Amygdala (tissue), 56 donors: ENCODE measurements at places on chromosomes 4 and X.

DNA sequence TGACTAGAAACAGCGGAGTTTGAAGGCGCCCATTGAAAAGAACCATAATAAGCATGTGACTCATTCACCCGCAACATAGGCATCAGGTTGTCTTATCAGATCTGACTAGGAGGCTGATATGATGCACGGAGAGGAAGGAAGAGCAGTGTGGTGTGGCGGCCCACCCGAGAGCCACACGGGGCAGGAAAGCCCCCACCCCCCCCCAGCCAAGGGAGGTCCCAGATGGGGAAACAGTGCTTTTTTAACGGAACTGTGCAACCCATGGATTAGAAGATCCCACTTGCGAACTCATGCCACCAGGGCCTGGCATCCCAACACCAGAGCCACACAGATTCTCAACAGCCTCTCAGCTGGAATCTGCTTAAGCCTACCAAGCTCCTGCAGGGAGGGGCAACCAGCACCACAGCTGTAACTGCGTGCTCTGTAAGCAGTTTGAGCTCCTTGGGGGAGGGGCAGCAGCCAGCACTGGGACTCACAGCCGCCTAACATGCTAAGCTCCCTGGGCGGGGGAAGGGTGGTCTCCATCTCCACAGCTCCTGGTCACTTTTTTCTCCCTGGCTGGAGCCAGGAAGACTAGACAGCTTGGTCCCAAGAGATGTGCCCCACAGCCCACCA, 466.2 kb downstream of the PDGFC start:
- DNase-seq = no peak

DNA sequence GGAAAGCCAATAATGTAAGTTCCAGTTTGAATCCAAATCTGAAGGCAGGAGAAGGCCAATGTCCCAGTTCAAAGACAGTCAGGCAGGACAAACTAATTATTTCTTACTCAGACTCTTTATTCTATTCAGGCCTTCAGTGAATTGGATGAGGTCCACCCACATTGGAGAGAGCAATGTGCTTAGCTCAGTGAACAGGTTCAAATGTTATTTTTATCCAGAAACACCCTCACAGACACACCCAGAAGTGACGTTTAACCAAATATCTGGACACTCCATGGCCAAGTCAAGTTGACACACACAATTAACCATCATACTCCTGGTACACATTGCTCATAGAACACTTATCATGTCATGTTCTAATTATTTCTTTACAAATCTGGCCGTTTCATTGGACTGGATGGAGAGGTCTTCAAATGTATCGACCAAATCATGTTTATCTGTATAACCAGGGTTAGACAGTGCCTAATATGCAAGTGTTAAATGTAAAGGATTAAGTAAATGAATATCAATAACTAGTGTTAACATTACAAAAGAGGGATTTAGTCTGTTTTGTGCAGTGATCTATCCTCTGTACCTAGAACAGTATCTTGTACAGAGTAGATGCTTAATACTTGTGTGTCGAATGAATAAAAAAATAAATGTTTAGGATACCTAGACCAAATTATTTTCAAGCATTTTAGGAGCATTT, 27.1 kb upstream of the XK start:
- DNase-seq = no peak

GRCh38 chrX:12269484-12269883, 131.2 kb downstream of the FRMPD4 start:
- DNase-seq = no peak

DNA sequence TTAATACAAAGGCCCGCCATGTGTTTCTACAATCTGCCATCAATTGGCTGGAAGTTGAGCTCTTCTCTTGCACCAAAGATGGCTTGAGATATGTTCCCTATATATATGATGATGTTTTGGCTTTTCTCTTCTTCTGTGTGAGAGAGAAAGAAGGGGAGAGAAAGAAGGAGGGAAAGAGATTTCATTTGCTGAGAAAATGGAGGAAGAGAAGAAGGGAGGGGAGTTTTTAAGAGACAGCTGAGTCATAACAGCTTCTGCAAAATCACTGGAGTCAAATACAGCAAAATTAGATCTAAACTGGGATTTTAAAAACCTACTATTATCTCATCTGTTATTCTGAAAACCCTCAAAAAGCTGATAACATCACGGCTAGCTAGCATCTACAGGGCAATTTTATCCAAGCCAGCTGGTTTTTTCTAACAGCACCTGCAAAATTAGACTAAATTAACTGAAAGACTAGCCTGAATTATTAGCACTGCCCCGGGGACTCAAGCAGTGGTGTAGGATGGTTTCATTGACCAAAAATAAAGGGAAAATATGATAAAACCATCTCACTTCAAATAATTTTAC, 647.6 kb upstream of the ACTRT1 start:
- no peak for DNase-seq

- no peak for DNase-seq
Observed at GRCh38 chrX:31440546-31440945, 368.7 kb upstream of the FTHL17 start.

GRCh38 chr4:104394406-104395167, 100.1 kb downstream of the CXXC4 start:
- DNase-seq = peak; percentile 50

- DNase-seq = no peak
Observed at GRCh38 chr4:115515772-115516171, 402.4 kb upstream of the NDST4 start.

GRCh38 chr4:69876071-69876470, 16.1 kb upstream of the SULT1E1 start:
- DNase-seq = no peak

DNA sequence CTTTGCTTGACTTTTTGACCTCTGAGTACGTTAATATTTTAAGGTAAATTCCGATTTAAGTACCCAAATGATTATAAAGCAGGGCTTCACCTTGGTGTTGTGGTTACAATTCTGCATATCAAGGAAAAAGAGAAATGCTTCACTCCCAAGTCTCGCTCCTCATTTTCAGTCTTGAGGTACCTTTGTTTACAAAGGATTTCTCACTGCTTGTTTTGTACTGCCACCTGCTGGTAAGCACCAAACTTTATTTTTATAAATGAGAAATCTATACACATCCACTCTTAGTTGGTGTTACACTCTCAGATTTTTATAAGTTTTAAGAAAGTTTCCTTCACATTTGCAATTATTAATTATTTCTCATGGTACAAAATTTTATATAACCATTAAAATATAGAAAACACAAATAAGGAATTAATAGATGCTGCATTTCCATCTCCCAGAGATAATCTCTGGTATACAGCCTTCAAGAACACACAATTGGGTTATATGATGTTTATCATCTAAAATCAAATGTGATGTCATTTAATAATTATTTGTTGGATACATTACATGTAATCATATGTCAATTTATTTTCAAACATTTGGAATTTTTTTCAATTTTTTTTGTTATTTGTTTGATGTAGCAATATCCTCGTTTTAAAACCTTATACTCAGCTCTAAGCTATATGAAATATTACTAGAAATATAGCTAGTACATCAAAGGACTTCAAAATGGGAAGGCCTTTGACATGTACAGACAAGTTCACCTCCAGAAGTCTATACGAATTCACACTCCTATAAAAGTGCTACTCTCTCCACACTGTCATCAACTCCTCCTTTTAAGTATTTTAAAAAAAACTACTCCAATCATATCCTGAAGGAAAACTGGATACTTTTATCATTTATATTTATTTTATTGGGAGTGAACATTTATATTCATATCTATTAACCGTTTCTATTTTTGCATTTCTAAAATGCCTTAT, 179.9 kb downstream of the KCNIP4 start:
- DNase-seq = no peak

DNA sequence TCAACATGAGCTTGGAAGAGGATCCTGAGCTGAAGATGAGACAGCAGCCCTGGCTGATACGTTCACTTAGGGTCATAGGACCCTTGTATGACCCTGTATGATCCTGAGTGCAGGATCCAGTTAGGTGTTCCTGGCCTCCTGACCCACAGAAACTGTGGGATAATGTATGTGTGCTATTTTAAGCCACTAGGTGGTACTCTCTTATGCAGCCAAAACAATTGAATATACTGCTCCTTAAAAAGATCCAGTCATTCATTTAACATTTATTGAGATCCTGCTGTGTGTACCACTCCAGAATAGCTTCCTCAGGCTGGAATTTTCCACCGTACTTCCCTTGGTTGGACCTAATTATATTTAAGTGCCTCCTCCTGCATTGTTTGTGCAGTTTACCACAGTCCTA, 167.1 kb downstream of the AMELX start:
- no peak for DNase-seq

- no peak for DNase-seq
Observed at GRCh38 chr4:915041-915474, 17.1 kb downstream of the GAK start.

GRCh38 chrX:83416273-83416672, 91.8 kb upstream of the POU3F4 start:
- no peak for DNase-seq

DNA sequence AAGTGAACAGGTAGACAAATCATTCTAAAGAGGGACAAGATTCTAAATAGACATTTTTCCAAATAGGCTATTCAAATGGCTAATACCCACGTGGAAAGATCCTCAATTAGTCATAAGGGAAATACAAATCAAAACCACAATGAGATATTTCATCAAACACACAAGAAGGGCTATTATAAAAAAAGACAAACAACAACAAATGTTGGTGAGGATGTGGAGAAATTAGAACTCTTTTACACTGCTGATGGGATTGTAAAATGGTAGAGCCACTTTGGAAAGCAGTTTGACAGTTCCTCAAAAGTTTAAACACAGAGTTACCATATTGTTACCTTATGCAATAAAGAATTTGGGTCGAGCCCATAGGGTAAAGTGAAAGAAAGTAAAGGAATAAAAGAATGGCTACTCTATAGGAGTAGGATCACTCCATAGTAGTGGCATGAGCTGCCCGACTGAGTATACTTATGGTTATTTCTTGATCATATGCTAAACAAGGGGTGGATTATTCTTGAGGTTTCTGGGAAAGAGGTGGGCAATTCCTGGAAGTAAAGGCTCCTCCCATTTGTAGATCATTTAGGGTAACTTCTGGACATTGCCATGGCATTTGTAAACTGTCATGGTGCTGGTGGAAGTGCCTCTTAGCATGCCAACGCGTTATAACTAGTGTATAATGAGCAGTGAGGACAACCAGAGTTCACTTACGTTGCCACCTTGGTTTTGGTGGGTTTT, 58.9 kb upstream of the FAM9C start:
- no peak for DNase-seq

GRCh38 chrX:24242649-24243175, 71.2 kb downstream of the SUPT20HL2 start:
- DNase-seq = no peak

DNA sequence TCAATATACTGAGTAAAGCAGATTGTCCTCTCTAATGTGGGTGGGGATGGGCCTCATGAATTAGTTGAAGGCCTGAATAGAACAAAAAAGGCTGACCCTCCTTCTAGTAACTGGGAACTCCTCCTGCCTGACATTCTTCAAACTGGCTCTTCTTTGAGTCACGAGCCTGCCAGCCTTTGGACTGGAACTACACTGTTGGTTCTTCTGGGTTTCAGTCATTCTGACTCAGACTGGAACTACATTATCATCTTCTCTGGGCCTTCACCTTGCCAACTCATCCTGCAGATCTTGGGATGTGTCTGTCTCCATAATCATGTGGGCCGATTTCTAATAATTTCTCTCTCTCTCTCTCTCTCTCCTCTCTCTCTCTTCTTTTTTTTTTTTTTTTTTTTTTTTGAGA, 26.9 kb upstream of the CT47C1 start:
- no peak for DNase-seq

GRCh38 chrX:135330706-135331105, 21.4 kb downstream of the ETDC start:
- DNase-seq = no peak

DNA sequence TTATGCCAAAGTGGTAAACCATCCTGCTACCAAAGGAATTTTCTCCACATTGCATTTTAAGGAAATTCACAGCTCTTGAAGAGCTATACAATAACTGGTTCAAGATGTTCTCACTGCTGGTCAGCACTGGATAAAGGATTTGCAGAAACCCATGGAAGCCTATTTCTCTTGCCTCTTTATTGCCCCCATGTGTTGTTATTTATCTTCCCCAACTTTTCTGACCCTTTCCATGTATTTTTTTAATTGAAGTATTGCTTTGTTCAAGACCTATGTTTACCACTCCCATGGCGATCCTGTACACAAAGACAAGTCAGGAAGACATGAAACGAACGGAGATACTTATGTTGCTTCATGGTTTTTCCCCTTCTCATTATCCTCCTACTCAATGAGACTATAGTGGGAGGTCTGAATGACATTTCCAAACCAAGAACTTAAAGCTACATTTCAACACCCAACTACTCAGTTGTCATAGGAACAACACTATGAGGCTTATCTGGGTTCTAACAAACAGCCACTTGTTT, 566.4 kb upstream of the DIPK2B start:
- DNase-seq = no peak

DNA sequence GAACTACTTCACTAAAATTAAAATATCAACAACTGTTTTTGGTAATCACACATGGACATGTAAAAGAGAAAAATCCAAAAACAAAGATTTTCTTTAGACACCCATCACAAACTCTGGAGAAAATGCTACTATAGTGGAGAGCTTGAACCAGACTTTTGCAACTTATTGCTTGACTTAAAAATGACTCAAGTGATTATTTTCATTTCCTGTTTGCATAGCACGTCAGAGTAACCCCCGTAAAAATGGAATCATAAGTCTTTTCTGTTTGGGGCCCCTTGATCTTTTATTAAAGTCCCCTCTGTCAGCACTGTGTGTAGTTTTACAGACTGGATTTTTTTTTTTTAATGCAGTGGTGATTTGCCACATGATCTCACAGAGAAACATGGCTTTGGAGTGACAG, 79.5 kb downstream of the PRKG2 start:
- DNase-seq = no peak

GRCh38 chrX:12440246-12440645, 302.0 kb downstream of the FRMPD4 start:
- no peak for DNase-seq

DNA sequence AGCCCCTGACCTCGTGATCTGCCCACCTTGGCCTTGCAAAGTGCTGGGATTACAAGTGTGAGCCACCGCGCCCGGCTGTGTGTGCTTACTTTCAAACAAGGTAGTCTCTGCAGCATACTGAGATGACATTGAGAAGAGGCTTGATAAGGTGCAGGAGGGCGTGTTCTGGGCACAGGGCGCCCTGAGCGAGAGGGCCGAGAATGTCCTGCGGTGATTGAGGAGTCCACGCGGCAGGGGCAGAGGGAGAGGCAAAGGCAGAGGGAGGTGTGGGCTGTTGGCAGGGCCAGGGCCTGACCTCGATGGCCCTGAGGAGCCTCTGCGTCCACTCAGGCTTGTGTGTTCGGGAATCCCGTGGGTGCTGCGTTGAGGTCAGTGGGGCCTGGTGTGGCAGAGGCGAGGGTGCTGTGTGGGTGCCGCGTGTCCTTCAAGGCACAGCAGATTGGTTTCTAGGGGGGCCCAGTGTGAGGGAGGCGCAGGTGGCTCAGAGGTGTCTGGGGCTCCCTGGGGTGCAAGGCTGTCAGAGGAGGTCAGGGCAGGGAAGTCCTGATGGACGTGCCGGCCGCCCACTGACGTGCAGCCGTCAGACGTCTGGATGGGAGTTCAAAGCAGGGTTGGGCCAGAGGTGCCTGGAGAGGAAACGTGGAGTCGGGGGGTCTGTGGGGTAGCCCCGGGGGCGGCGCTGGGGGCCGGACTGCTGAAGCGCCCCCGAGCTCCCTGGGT, 12.1 kb downstream of the PCGF3 start:
- no peak for DNase-seq
